ENCODE measurements at places on chromosomes 3 and 15.
A peak's percentile ranks its signal among the peaks of the same experiment; 100 is the strongest.

- DNase-seq = no peak
Measured at GRCh38 chr3:196454935-196455334, 22.7 kb upstream of the UBXN7 start.

DNA sequence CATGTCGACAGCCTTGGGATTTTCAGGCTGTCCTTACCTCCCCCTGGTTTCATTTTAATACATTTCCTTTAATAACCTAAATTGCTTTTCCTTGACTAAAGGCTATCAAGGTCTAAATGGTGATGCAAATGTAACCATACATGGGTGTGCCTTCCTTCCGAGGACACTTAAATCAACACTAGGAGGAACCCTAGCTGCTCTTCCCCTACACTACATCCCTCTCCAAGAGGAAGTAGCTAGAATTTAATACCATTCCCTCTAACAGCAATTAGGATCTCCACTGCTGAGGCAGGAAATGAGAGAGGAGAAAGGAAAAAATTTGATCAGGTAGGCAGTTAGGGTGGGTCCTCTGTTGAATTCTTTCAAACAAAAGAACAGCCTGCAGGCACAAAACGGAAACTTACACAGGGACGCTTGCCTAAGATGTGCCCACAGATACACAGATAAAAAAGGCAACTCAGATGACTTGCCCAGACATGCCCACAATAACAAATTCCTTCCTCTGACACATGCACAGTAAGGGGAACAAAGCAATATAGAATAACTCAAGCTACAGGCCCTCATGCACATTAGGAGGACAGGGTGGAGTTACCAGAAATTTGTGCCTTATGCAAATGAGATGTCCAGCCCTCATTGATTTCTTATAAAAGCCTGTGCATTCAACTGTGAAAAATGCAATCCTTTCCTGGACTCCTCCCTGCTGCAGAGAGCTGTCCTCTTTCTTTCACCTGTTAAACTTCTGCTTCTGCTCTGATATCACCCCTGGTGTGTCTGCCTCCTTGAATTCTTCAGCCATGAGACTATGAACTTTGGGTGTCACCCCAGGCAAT is 1024.4 kb upstream of the CADM2 start:
- DNase-seq = peak; percentile 81

DNA sequence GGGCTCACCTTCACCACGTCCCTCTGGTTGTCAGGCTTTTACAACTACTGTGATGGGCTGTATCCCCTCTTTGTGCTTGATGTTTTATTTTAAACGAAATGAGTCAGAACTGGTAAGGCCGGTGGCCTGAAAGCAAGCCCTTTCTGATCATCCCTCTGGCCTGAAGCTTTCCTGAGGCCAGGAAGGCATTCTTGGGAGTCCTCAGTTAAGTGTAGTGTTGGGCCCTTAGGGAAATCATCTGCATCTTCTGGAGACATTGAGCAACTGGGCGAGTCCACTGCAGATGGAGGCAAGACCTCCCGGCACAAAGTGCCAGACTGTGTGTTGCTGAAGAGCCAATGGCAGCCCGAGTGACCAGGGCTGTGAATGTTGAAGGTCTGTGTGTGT is 33.0 kb upstream of the AMOTL2 start:
- DNase-seq = no peak

DNA sequence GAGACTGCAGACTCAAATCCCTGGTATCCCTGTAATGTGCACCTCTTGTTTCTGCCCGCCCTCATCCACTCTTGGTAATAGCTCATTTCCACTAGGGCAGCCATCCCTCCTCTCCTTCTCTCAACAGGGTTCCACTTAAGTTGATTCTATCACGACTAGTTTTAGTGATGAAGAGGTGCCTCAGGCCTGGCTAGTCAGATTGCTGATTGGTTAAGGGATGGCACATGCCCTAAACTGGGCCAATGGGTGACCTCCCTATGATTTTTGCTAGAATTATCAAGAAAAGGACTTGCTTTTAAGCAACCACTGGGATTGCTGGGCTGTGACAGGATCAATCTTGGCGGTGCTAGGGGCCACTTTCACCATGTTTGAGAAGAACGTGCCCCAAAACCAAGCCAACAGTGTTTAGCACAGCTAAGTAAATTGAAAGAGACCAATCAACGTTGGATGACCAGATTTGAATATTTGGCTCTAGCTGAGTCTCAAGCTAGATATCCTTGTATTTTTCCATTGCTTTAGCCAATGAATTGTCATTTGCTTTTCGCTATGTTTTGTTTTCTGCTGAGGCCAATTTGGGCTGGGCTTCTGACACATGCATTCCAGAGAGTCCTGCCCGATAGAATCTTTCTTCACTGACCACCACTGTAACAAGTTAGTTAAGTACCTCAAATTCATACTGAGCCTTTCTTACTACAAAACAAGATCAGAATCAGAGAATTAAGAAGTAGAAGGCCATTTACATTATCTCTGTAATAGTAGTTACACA is 131.0 kb downstream of the PDZRN3 start:
- no peak for DNase-seq

- no peak for DNase-seq
Measured at GRCh38 chr3:147256739-147257138, 149.6 kb downstream of the ZIC4 start.

DNA sequence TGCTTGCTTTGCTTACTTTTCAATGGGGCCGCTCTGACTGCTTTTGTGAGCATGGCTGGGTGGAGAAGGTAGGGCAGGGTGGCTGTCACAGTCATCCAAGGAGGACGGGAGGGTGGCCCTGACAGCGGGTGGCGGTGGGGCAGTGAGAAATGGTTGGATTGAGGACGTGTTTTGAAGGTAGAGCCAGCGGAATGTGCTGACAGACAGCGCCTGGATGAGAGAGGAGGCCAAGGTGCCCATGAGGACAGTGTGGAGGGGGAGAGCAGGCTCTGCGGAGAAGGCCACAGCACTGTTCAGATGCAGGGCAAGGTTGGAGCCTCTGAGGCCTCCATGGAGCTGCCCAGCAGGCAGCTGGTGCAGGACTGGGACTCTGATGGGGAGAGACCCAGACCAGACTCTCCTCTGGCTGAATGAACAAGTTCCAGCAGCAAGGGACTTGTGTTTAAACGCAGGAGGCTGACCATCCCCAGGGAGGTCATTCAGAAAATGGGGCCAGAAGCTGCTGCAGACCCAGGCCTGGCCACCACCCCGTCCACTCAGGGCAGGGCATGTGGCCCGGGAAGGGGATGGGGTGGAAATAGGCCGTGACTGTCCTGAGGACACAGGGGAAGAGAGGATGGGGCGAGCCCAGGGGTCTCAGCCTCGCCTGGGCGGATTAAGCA is 120.3 kb upstream of the PRR20G start:
- DNase-seq = no peak

- DNase-seq = no peak
Measured at GRCh38 chr15:64017082-64017588, 29.1 kb downstream of the DAPK2 start.

- DNase-seq = no peak
Measured at GRCh38 chr3:61043156-61043555, 208.1 kb downstream of the FHIT start.

GRCh38 chr15:60154764-60155325 is 150.7 kb downstream of the FOXB1 start:
- DNase-seq = no peak

DNA sequence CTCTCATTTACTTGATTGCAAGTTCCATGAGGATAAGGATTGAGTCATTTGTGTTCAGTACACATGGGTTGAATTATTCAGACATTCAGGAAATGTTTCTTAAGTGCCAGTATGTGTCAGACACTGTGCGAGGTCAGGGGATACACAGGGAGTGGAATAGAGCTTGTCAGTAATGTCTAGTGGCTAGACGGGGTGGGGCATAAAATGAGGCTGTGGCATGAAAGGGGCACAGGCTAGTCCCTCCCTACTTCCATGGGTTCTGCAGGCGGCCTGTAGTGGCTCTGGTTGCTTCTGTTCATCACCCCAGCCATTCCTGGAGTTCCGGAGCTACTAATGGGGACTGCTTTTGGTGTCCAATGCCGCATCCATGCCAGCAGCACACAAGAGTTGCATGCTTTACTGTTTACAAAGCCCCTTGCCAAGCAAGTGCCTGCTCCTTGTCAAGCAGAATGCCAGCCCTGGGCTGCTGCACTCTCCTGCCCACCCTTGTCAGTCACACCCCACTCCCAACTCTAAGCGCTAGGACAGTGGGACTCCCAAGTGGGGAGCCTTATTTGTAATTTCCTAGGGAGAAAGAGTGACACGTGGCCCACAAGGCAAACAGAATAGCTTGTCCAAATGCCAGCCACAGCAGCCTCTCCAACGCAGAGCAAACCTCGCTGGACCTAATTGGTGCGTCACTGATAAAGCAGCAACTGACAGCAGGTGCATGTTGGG is 70.8 kb downstream of the RAB11A start:
- no peak for DNase-seq

DNA sequence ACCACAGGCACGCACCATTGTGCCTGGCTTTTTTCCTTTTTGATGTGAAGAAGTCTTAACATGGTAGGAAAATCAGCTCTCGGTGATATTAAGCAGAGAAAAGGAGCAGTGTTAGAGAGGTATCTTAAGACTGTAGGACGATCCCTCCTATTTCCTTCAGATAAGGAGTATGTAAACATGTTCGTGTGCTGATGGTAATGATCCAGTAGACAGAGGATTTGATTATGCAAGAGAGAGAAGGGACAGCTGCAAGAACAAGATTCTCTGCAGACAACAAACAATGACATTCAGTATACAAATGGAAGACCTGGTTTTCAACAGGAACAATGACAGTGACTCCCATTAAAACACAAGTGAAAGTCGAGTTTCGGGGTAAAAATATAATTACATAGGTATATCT is 95.1 kb upstream of the MELTF start:
- no peak for DNase-seq

- DNase-seq = no peak
Measured at GRCh38 chr3:31841515-31841914, 139.5 kb downstream of the OSBPL10 start.

GRCh38 chr3:160183345-160184076 is 41.7 kb upstream of the C3orf80 start:
- DNase-seq = peak; percentile 17

- DNase-seq = no peak
Measured at GRCh38 chr15:67121644-67122605, 56.5 kb downstream of the SMAD3 start.

DNA sequence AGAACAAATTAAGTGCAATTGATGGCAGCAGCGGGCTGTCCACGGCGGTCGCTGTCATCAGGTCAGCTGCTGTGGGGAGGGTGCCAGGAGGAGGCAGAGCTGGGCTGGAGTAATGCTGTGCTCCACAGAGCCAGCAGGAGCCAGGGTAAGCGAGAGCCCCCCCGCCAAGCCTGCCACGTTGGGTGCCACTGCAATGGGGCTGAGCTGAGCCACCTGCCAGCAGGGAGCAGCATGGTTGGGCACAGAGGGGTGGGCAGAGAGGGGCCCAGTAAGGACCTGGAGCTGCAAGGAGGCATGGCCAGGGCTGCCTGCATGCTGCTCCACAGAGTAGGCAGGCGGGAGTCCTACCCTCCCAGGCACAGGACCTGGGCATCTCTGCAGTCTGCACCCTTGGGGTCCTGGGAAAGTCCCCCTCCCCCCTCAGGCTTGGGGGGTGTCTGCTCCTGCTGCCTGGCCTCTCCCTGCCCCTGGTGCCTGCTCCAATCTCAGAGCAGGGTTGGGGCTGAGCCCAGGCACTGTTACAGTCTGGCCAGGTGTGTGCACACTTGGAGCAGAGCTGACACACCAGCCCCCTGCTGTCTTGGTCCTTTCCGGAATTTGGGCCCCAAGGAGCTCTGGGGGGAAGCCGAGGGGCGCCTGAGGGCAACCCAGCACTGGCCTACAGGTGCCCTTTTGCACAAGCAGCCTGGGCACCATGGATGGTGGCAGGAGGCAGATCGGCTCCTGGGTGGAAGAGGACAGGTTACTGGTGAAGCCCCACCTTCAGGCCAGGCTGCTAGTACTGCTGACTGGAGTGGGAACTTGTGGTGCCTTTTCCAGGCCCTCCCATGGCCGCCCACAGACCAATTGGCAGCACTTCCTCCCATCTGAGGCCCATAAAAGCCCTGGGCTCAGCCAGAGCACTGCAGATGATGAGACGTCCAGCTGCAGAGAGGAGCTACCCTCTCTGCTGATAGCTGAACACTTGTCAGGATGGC is 8.5 kb upstream of the PIAS1 start:
- no peak for DNase-seq

DNA sequence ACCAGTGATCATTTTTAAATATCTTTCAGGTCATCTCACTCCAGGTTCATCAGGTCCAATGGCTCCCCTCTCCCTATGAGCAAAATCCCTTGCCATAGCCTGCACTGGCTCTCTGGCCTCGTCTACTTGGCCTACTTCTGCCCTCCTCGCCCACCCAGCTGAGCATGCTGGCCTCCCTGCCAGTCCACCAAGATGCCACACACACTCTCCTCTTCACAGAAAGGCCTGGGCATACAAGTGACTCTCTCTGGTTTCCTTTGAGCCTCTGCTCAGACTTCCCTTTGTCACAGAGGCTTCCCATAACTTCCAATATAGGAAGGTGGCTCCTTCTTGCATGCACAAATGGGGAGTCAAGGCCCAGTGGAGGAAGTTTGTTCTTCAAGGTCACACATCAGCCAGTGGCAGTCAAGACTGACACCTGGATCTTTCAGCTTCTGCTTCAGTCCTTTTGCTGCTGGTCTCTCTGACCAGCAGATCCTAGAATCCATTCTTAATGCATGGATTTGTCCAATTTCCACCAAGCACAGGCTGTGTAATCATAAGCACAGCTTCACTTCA is 223.2 kb upstream of the HES1 start:
- DNase-seq = no peak

DNA sequence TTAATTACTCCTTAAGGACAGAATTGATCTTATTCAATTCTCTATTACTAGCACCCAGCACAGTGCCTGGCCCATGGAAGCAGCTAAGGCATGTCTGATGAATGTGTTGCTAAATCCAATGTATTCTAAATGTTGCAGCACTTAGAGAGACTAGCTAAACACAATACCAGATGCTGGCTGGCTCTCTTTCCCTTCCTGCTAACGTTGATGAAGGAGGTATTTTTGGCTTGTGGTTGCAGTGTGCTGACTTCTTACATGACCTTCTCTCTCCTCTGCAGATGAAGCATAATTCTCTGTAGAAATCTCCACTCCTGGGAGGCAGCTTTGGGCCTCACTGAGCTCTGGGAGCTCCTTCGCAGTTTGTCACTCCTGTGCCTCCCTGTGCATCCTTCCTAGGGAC is 183.6 kb downstream of the PEX5L start:
- DNase-seq = no peak

DNA sequence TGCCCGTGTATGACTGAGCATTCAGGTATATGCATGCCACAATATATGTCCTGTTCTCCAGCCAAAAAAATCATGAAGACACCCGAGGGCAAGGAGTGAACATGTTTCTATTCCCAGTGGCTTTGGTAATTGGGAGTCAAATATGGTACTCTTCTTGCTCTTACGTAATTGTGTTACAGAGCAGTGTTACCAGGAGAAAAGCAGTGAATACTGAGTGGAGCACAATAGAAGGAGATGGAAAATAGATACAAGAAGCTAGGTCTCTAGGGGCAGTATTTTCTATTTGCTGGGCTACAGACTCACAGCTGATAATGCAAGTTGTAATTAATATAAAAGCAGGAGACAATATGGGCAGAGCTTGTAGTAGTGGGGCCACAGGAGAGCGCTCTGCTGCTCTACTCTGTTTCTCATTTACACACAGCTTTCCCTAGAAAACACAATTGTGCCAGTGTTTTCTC is 13.2 kb downstream of the MEIS2 start:
- DNase-seq = no peak

All from KBM-7 (cell line).